ENCODE measurements at places on chromosomes 5 and 9. TPM values are rescaled to one million over a fixed set of nuclear protein-coding genes. Genes with fewer than 3 reads are reported as not detected.

DNA sequence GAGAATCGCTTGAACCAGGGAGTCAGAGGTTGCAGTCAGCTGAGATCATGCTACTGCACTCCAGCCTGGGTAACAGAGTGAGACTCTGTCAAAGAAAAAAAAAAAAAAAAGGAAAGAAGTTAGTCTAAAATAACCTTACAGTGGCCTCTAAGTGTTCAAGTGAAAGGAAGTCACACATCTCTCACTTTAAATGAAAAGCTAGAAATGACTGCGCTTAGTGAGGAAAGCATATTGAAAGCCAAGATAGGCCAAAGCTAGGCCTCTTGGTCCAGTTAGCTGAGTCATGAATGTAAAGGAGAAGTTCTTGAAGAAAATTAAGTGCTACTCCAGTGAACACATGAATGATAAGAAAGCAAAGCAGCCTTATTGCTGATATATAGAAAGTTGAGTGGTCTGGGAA is 38.1 kb downstream of the ITGA1 start:
- no peak for DNase-seq

GRCh38 chr9:115134941-115135340 is 17.0 kb upstream of the TNC start:
- DNase-seq: no peak

DNA sequence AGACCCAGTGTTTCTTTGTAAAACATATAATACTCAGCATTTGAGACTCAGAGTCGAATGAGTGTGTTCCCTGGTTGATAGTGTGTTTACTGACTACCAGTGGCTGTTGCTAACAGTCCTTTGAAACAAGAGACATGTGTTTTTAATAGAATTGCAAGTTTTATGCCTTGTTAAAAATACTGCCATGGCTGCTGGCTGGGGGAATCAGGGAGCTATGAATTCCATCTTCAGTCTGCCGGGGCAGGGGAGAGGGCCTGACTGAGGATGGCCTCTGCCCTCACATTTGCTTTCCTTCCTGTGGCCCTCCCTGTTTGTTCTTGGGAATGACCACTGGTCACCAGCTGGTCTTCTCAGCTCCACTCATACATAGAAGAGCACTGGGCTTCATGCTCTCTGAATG is 63.8 kb downstream of the PDZD2 start:
- no peak for DNase-seq

Gene POU5F2
- total RNA-seq: 2.2 TPM

DNA sequence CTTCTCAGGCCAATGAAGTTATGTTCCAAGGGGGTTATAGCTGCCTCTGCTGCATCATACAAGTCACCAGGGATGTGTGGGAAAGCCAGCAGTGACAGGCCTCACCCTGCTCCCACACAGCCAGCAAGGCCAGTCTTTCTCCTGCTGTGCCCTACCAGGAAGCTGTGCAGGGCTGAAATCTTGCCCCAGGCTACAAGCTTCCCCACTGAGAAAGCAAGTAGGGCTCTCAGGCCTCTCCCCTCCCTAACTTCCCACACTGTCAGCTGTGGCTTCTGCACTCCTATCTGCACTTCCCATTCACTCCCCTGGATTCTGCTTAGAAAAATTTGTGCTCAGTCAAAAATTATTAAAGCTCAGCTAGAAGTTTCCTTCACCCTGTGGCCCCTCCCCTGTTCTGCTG is 611.2 kb upstream of the ZNF608 start:
- no peak for DNase-seq

Gene LCN2
- not detected for total RNA-seq

DNA sequence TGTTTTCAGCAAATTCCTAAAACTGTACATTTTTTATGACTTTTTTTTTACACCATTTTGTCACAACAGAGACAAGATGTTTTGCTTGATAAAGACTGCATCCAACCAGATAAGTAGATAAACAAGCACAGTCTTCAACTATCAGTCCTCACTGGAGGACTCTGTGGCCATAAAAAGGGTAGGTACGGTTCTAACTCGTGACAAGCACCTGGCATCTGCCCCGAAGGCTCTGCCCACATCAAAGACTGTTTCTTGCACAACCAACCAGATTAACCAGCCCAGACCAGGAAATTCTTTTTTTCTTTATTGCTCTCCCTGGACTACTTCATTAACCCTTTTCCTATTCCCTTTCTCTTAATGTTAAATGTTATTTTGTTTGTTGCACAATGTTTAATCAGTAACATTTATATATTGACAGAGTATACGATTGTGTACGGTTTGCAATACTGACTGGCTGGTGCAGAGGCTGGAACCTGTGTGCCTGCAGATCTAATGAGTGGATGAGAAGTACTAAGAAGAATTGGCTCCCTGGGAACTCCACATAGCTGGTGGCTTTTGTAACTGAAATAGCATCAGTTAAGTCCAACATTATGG is 74.1 kb downstream of the SERINC5 start:
- no peak for DNase-seq

GRCh38 chr9:136806631-136807201 is 1.0 kb upstream of the RABL6 start:
- no peak for DNase-seq

- no peak for DNase-seq
Observed at GRCh38 chr9:124716808-124717207, 54.3 kb downstream of the NR6A1 start.

DNA sequence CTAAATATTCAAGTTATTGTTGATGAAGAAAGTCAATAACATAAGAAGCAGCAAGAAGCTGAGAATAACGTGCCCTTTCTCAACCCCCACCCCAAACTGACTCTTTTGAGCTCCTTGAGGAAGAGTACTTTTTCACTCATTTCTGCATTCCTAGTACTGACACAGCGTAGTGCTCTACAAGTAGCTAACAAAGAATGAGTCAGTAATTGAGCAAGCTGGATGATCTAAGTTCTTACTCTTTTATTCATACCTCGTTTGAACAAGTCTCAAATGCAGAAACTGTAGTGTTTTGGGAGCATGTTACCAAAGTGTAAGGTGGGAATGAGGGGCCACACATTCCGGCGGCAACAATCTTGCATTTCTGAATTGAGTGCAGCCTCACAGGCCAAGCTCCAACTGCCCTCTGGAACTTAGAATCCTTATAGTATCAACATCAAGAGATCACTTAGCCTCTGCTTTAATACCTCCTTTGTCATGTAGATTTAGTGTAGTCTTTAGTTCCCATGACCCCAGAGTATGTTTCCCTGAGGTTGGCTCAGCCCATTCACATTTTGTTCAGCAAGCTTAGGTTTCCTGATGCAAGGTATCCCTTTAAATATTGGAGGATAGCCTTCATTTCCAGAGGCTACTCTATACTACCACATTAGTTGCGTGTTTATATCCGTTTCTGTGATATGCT is 152.0 kb downstream of the PRR16 start:
- DNase-seq: no peak

GRCh38 chr9:87910821-87911220 is 6.9 kb upstream of the SPATA31C1 start:
- DNase-seq: no peak

- DNase-seq: no peak
Observed at GRCh38 chr9:91789941-91790340, 160.1 kb downstream of the ROR2 start.

DNA sequence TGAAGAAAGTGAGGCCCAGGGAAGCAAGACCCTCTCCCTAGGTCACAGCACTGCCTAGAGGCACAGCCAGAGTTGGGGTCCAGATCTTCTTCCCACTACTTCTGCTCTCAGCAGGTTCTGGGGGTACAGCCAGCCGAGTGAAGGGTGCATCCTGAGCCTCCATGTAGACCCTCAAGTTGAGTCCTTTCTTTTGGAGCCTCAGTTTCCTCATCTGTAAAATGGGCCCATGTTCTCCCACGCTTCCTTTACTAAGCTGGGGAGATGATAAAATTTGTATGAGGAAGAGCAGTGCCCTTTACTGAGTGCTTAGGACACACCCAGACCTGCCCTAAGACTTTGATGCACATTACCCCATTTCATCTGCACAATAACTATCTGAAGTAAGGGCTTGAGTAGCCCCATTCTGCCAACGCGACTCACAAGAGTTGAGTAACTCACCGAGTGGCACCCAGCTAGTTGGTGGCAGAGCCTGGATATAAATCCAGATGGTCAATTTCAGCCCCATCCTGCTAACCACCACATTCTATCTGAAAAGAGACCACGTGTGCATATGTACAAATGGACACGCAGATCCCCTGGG is 64.3 kb upstream of the GGTA1 start:
- no peak for DNase-seq

Measured in T-helper 17 cell (primary cell).